HT-29 (cell line): ENCODE measurements at places on chromosomes 7 and 10. TPM values are rescaled to one million over a fixed set of nuclear protein-coding genes. Genes with fewer than 3 reads are reported as not detected.

The SEMA3C gene
- 57.8 and 79.6 TPM in 2 replicates for total RNA-seq

- no peak for DNase-seq
These were observed 118.9 kb upstream of the NRP1 start for GRCh38 chr10:33453081-33454025.

- no peak for DNase-seq
These were observed 648.8 kb upstream of the COBL start for GRCh38 chr7:51965454-51965853.

DNA sequence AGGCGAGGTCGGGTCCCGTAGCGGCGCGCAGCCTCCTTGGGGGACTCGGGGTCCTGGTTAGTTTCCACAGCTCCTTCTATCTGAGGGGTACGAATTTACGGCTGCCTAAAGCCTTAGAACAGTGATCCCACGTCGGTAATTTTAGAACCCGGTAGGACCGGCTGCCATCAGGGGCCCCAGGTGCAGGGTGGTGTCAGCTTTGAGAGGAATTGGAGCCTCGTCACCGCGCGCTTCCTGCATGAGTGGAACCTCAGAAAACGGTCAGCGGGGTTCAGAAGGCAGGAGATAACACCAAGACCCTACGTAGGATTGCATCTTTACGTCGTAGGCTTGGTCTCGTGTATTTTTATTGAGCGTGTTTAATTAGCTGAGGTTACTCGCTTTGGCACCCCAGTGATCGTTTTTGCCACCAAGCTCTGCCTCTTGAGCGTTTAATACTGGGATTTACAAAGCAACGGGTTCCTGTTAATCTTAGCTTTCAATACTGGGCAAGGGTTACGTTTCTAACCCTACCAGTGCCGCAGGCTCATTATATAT lies 443 bp downstream of the RNF32 start:
- DNase-seq: peak; percentile 76

GRCh38 chr10:35711615-35712411 lies 69.7 kb upstream of the FZD8 start:
- no peak for DNase-seq

DNA sequence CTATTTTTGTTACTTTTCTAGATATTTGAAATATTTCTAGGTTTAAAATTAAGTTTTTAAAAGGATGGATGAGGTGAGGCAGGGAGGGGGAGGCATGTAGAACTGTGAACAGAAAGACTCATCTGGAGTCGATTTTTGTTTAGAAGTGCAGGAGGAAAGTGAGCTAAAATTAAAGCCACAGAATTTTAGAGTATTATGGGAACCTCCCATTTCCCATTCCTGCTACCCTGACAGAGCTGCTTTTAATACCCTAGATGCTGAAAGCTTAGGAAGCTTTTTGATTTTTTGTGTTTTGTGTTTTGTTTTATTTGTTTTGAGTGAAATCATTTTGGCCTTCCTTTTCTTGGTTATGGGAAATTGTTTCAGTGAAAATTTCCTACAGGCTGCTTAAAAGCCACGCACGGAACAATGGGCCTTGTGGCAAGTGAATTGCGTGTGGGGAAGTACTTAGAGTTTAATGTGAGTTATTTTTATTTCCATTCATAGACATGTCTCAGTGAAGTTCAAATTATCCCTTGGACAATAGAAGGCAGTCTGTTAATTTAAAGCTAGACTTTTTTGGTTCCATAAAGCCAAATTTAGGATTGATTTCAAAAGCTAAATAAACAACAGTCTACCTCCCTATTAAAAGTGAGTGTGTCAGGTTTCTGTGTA lies 102.0 kb upstream of the HDAC9 start:
- DNase-seq: no peak

GRCh38 chr7:126450269-126450671 lies 802.5 kb downstream of the GRM8 start:
- DNase-seq: no peak

DNA sequence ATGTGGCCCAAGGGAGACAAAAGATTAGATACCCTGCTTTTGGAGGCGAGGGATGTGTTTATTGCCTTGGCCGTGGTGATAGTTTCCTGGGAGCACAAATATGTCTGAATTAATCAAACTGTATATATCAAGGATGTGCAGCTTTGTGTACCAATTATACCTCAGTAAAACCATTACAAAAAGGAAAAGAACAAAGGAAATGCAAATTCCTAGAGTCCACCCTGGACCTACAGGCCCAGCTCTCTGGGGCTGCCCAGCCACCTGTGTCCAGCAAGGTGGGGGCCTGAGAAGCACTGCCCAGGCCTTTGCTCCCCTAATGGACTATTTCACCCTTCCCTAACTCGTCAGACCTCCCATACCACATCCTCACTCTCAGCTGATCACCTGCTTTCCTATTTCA lies 20.5 kb downstream of the ANKRD16 start:
- no peak for DNase-seq

- no peak for DNase-seq
These were observed 27.7 kb downstream of the SUGCT start for GRCh38 chr7:40162516-40162915.

DNA sequence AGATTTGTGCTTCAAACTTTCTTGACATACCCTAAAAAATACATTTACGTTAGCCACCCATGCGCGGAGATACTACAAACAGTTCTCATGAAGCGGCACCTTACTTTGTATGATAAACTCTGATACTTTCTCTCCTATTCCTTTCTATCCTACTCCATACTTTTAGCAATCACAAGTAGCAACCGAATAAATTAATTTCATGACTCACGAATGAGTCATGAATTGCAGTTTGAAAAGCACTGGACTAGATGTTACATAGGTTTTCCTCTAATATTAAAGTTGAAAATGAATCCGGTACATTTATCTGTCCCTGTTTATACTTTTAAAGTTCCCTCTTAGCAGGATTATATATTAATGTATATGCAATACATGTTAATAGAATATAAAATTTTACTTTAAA lies 67.6 kb downstream of the CUBN start:
- peak; percentile 68 for DNase-seq

GRCh38 chr10:50846753-50847152 lies 38.7 kb downstream of the A1CF start:
- no peak for DNase-seq
